SHP77 treated with DMSO at 0.1 percent for 48 hours (cell line): ENCODE measurements at places on chromosomes 2 and 18.

DNA sequence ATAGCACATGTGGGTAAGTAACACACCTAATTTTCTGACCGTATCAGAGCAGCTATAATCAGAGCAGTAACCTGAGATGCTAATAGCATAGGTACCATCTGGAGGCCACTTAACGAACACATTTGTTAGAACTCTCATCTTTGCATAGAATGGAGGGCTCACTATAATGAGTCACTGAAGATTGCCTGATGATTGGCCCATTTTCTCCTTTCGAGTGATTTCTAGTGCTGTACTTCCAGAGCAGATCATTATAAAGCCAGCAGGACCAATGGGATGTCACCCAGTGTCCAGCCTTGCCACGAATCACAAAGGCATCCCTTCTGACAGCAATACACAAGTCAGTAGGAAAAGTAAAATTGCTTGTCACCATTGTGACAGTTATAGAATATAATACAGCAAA lies 81.7 kb upstream of the REV1 start:
- DNase-seq: no peak

GRCh38 chr2:106011380-106011779 lies 182.7 kb downstream of the UXS1 start:
- DNase-seq: no peak

DNA sequence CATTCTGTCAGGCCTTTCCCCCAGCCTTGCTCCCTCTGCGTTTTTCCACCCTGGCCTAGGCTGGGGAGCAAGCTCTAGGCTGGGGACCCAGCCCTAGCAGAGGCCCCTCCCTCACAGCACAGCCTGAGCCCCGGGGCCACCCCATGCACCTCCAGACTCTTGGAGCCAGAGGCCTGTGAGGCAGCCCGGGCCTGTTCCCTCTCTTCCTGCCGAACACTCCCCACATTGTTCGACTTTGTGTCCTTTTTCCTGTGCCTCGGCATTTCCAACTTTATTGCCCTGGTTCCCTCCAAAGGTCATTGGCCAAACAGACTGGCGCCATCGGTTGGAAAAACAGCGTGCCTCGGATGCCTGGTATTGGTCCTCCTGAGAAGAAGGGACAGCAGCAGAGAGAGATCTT lies 79.7 kb downstream of the HS1BP3 start:
- no peak for DNase-seq

DNA sequence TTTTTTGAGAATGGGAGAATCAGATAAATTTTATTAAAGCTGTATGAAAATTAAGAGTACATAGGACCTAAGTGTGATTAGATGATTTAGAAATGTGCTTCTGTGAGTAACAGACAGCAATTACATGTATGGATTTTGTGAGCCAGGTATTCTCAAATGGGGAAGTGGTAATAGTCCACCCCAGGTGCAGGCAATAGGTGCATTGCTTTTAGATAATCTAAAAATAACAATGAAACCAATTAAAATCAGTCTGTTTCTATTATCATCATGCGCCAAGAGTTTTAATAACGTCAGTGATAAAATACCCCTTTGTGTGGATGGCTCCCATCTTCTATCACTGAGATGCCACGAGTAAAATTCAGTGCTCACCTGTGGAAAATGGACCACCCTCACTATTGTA lies 265.3 kb downstream of the RNF144A start:
- DNase-seq: no peak

DNA sequence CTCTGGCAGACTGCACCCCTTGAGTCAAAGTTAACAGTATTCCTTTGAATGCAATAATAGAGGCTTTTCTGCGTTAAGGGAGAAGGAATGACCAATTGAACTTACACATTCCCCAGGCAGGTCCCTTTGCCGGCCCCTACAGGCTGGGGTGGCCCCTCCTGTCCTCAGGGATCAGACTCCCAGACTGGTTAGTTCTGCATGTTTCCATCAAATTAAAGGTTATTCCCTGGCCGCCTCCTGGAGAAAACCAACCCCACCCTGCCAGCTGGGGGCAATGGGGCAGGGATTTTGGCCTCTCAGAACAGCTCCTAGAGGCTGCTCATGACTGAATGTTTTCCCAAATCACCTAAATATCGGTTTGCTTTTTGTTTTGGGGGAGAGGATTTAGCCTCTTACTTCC lies 199.6 kb downstream of the MGAT5 start:
- no peak for DNase-seq

DNA sequence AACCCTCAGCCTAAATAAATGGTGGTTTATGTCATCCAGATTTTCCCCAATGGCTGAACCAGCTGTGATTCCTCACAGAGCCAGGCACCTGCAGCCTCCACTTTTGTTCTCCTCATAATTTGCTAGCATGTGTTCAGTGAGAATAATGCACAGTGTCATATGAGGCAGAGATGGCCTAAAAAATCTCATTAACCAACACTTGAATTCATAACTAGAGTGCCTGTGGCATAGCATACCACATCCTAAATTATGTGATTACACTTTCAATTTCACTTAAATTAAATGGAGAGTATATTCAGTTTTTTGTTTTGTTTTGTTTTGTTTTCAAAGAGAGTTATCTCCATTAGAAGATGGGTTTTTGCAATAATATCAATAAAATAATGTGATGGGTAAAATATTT lies 488.0 kb downstream of the CBLN2 start:
- DNase-seq: peak; percentile 20

DNA sequence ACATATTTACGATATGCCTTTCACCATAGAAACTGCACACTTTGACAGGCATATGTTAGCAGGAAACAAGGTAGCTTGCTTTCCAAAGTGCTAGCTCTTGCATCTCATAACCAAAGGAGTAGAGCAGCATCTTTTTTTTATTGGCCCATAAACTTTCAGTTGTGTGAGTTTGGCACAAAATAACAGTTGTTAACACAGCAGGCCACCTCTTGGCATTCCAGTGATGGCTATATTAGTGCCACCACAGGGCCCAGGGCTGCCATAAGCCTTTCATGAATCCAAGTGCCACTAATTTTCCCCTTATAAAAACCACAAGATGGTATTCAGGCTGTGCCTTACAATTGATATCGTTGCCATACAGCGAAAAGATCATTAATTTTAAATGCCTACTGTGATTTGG lies 40.3 kb upstream of the KLF7 start:
- no peak for DNase-seq

DNA sequence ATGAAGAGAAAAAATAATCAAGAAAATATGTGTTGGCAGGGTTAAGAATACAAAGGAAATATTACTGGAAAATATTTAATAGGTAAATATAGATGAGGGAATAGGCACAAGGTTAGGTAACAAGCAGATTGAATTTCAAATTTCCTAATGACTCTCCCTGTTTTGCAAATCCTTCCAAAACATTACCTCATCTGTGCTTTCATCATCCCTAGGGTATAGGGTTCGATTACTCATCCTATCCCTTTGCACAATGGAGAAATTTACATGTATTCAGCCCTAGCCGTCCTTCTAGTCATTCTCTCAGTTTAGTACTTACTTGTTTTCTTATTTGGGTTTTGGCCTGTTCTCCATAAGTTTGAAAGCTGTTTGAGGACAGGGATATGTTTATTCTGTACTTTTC lies 864.6 kb upstream of the FSHR start:
- no peak for DNase-seq
